ENCODE measurements at places on chromosomes 13 and 19.

DNA sequence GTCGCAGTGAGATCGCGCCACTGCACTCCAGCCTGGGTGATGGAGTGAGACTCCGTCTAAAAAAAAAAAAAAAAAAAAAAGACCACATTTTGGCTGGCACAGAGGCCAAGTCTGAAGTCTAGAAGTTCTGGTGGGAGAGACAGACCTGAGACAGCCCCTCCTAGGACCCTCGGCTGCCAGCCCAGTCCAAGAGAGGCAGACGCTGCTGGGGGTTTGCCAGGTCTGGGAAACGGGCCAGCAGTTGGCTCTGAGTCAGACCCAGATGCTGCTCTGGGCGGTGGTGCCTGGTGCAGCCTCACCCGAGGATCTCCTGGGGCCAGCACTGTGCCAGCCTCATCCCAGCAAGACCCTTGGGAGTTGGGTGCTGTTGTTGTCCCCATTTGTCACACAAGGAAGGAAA is 5.8 kb downstream of the FCHO1 start:
- peak; percentile 71 for DNase-seq

- DNase-seq, result peak; percentile 81
These were observed 25.8 kb downstream of the CACNG6 start for GRCh38 chr19:54017261-54017660.

DNA sequence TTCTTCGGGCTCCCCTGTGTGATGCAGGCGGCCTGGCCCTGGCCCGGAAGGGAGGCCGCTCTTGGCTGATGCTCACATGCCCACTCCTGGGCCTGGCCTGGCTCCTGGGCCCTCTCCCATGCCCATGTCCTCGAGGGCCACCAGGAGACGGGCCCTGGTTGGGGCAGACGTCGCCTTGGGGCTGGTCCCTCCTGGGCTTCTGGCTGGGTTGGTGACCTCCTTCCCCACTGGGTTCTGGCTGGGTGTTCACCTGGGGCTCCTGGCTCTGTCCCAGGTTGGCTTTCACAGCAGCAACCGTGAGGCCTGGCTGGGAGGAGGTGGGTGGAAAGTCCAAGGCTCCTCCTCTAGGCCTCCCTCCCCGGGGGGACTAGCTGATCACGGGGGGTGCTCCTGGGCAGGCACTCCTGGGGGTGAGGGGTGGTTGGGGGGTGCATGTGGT is 15.5 kb upstream of the SLC7A10 start:
- no peak for DNase-seq

DNA sequence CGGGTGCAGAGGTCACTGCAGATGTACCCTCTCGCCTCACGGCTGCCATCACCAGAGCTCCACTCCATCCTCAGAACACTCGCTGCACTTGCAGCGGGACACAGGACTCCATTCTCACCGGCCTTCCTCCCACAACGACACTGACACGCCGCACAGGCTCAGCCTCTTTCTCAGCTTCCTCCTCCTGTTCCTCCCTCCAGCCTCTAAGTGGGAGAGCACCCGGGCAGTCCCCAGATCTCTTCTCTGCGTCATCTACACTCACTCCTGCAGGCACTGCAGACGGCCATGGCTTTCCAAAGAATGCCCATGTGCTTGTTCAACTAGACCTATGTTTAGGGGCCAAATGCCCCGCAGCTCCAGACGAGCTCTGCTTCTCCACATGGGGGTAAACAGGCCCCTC is 14.3 kb upstream of the FKRP start:
- peak; percentile 51 for DNase-seq

DNA sequence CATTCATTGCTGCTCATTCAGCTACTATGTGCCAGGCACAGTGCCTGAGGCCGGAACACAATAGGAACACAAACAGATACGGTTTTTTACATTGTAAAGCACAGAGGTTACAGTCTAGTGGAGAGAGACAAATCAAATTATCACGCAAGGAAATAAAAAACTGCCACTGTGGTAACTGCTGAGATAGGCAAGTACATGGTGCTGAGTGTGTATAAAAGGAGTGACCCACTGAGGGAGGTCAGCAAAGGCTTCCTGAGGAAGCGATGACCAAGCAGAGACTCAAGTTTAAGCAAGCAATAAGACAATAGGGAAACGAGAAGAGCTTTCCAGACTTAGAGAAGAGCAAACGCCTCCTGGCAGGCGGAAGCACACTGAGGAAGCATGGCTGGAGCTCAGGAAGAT is 56.4 kb downstream of the NUFIP1 start:
- peak; percentile 84 for DNase-seq

DNA sequence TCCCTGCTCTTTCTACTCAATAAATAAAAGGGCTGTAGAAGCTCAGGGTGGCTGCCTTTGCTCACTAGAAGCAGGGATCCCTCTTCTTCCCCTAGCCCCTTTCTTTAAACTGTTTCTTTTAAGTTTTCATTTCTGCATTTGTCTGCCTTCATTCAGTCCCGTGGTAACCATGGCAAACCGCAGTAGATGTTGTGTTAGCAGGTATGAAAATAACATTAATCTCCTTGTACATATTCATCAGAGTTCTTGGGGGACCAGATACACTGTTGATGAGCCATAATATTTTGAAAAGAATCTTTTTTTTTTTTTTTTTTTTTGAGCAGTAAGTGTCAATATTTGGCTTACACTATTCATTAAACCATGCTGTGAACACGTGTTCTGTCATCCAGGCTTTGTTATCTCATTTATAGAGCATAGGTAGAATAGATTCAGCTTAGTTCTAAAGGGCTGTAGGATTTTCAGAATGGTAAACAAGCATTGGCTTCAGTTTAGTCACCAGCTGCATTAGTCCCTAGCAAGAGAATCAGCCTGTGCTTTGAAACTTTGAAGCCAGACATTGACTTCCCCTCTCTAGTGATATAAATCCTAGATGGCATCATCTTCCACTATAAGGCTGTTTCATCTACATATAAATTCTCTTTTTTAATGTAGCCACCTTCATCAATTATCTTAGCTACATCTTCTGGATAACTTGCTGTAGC is 59.4 kb upstream of the SPRY2 start:
- DNase-seq, result no peak

GRCh38 chr19:7507884-7508283 is 8.0 kb upstream of the ZNF358 start:
- peak; percentile 95 for DNase-seq

DNA sequence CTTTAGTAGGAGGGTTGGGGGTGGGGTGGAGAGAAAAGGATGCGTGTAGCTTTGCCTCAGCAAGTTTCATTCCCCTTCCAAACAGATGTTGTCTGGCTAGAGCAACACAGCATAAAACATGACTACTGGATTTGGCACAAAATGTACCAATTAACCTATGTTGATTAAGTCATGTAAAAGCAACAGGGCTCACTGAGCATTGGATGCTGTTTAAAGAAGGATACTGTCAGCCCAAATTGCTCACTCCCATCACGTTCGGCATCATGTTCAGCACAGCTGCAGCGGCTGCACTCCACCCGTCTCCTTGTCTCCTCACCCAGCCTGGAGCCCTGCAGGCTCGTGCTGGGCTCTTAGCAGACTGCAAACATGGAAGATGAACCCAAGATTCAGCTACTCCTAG is 77.5 kb downstream of the DLEU7 start:
- no peak for DNase-seq

- DNase-seq, result no peak
These were observed 27.2 kb downstream of the EPN1 start for GRCh38 chr19:55702131-55702627.

GRCh38 chr19:49818649-49819370 is 721 bp downstream of the MED25 start:
- no peak for DNase-seq

- DNase-seq, result no peak
These were observed 7.1 kb downstream of the SERTM1 start for GRCh38 chr13:36680913-36681312.

- DNase-seq, result no peak
These were observed 25.2 kb upstream of the ZNF845 start for GRCh38 chr19:53308339-53308811.

GRCh38 chr13:29883941-29884518 is 33.6 kb upstream of the UBL3 start:
- DNase-seq, result no peak

- DNase-seq, result no peak
These were observed 68.8 kb downstream of the DNAJC3 start for GRCh38 chr13:95745752-95746151.

- peak; percentile 30 for DNase-seq
These were observed 1.0 kb upstream of the CHAMP1 start for GRCh38 chr13:114313061-114313860.

- no peak for DNase-seq
These were observed 22.6 kb downstream of the MED4 start for GRCh38 chr13:48072304-48072703.

- no peak for DNase-seq
These were observed 3.6 kb downstream of the DMAC2 start for GRCh38 chr19:41435936-41436673.

- DNase-seq, result peak; percentile 44
These were observed 271.4 kb downstream of the NALCN start for GRCh38 chr13:101144808-101145419.

- peak; percentile 60 for DNase-seq
These were observed 81.5 kb downstream of the RYR1 start for GRCh38 chr19:38514812-38515633.

- DNase-seq, result peak; percentile 60
These were observed 22.9 kb downstream of the PLEKHF1 start for GRCh38 chr19:29687897-29688728.

DNA sequence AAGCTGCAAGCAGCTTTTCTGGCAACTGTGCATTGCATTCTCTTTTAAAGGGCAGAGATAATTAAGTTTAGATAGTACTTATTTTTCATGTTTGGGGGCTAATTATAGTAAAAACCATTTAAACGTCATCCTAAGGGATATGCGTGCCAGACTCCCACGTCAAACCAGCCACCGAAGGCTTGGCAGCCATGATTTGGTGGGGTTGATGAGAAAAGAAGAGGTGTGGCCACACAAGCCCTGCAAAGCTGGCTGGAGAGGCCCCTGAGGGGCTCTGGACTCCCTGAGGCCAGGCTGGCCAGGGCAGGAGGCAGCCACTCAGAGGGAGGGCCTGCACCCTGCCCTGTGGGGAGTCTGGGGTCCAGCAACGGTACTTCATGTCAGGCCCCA is 17.5 kb downstream of the PEPD start:
- DNase-seq, result no peak

GRCh38 chr13:45200701-45201232 is at the start of gene KCTD4:
Gene KCTD4, minus strand, starts transcription at chr13:45201045. Its CDS starts 6,478 bp downstream, at chr13:45194567.
- DNase-seq, result no peak

DNA sequence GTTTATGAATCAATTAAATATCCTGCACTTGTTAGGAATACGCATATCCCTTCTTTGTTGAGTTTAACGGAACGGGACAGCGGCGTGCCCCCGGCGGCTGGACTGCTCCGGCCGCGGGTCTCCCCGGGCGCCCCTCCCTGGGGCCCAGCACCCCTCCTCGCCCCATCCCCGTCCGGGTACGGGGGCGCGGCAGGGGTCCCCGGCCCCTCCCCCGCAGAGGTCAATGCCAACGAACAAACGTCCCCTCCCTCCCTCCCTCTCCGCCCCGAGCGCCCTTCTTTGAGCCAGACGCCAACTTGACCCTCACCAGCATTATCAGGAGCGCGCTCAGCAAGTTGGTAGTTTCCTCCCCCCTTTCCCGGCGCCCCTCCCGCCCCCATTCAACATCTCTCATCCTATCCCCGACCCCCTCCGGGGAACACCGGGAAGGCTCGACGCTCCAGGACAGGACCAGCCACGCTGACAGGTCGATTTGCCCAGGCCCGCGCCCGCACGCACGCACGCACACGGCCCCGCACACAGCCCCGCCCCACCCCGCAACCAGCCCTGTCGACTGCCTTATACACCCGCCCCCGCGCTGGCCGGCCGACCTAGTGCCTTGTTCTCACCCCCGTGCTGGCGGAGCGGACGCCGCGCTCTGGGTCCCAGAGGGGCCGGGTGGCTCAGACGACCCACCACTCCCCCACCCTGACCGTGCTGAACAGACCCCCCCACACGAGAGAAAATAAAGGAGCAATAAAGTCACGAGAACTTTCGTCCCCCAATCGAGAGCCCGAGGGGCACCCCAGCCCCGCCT is 5.0 kb downstream of the LYL1 start:
- no peak for DNase-seq

DNA sequence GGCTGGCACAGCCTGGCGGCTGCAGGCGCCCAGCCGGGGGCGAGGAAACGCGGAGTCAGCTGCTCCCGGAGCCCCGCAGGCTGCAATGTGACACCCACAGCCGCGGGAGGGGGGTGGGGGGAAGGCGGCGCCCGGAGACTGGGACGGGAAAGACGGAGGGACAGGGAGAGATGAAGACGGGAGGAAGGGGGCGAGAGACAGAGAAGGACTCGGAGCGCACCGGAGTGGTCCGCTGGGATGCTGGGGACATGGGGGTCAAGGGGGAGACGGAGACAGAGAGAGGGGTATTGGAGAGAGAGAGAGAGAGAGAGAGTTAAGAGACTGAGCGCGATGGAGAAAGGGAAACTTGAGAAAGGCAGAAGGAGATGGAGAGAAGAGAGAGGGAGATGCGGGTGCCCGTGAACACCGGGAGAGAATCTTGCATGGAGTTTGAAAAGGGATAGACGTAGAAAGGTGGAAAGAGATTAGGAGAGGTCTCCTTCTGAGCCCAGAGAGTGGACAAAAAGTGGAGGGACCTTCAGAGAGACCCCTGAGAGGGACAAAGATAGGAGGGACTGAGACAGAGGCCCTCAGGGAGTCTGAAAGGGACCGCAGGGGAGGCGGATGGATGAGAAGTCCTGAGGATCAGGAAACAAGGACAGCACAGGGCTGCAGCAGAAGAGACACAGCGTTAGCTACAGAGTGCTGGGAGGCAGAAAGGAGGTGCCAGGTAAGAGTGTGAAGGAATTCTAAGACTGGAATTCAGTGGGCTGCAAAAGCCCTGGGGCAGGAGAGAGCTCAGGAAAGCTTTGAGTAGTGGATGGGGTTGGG is 1.0 kb downstream of the SCN1B start:
- peak; percentile 52 for DNase-seq

GRCh38 chr13:100478107-100478809 is 110.3 kb downstream of the GGACT start:
- DNase-seq, result no peak

All from M059J (cell line).